ENCODE measurements at places on chromosomes 6 and 20. TPM values are rescaled to one million over a fixed set of nuclear protein-coding genes. Genes with fewer than 3 reads are reported as not detected.

The EDN3 gene
- not detected for total RNA-seq

DNA sequence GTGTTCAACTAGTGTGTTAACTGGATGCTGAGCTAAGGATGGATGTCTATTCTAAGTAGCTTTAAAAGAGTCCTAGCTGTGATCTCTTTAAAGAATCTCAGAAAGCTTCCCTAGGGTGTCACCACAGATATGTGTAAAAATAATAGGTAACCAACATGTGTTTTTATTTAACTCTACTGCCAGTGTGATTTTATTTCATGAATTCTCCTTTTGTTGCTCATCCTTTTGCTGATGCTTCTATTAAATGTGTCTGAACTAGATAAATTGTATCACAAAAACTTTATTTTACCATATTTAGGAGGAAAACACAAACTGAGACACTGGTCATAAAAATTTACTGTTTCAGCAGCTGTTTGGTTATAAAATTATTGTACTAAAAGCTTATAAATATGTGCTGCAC lies 809.4 kb upstream of the CITED2 start:
- DNase-seq, result no peak

GRCh38 chr6:157665180-157665579 lies 157.9 kb upstream of the SNX9 start:
- DNase-seq, result no peak

The CSNK2A1 gene
- total RNA-seq, result 183 TPM

- DNase-seq, result no peak
Measured at GRCh38 chr20:56423886-56424285, 11.8 kb downstream of the CASS4 start.

DNA sequence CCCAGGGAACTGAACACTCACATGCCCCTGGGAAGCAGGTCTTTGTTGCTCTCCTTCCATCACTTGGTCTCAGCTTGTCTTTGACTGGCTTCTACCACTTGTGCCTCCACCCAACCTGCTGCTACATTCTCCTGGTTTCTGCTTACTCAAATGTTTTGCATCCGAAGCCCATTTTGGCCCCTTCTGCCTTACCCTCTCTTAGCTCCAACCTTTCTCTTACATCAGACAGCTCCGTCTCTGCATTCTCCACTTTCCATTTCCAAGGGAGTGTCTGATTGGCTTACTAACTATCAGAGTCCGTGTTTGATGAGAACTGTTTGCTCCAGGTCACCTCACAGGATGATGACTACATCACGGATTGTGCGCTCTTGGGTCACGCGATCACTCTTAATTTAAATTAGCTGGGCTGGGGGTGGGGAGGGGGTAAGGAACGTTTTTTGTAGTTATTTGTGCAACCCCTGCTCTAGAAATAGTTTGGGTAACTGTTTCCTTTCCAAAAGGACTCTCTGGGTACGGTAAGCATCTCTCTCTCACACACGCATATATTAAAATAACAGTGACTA lies 844 bp upstream of the ABRACL start:
- DNase-seq, result peak; percentile 56

DNA sequence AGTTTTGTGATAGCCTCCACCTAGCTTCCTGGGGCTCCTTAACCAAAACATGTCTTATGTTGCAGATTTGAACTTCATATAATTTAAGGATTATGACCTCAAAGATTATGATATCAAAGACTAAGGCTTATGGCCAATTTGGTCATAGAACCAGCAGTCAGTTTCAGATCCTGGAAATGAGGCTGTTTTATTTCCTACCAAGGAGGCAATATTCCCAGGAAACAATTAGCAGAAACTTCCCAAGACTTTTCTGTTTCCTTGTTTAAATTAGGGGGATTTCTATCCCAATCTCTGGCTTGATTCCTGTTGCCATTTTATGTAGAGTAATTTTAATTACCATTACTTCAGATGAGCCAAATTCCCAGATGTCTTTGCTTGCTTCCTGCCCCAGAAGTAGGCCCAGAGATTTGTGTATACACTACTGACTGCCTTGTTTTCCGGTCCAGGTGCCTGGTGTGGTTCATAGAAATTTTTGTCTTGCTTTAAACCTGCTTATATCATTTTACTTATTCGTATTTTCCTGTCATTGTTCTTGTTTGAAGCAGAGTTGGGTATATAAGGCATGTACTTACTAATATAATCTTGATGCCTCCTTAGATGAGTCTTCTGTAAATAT lies 119.2 kb upstream of the TMEM170B start:
- DNase-seq, result no peak

DNA sequence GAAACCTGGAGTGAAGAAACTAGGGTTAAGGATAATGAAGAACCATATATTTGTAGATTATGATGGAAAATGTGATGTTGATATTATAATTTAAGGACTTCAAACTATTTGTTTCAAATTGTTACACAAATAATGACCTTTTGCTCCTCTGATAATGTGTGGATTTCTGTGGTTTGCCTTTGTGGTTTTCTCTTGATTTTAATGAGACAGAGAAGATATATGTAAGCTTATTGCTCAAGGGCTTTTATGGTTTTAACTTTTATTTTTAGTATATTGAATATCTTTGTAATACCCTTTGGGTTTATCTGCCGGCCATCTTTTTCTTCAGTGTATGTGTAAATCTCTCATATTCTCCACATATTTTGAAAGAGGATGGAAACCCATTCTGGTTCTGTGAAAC lies 362.3 kb downstream of the RIMS1 start:
- DNase-seq, result no peak

DNA sequence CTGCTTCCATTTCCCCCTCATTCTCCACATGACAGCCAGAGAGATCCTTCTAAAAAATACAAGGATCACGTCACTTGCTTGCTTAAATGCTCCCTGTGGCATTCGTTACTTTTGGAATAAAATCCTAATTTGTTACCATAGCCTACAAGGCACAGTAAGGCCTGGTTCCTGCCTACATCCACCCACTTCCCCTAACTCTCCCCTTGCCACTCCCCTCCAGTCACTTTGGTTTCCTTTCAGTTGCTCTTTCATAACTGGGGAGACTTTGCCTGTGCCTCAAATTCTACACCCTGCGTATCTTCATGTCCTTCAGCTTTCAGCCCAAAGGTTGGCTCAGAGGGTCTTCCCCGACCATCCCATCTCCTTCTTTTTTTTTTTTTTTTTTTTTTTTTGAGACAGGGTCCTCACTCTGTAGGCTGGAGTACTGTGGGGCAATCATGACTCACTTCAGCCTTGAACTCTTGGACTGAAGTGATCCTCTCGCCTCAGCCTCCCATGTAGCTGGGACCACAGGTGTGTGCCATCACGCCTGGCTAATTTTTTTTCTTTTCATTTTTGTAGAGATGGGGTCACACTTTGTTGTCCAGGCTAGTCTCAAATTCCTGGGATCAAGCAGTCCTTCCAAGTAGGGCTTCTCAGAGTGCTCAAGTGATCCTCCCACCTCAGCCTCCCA lies 12.5 kb downstream of the ID1 start:
- no peak for DNase-seq

The ERVFRD-1 gene
- total RNA-seq, result not detected

The CRIP3 gene
- total RNA-seq, result not detected

The TAF4 gene
- 3.7 TPM for total RNA-seq

GRCh38 chr6:160101277-160102205 lies 20.1 kb upstream of the SLC22A1 start:
- no peak for DNase-seq

- no peak for DNase-seq
Measured at GRCh38 chr6:140816681-140817080, 1316.0 kb upstream of the GJE1 start.

DNA sequence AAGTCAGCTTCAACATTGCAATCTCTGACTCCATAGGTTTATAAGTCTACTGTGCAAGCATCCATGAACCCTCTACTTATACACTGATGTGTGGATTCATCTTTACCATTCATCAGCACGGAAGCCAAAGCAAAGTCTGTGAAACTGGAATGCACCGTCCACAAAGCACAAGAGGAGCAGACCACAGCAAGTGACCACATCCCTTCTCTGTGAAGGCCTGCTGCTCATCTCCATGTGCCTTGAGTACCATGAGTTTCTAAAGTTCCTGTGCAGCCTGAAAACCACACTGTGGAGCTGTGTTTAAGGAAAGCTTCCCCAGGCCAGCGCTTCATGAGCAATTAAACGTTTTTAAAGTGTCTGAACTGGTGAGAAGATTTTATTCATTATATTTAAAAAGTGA lies 20.0 kb downstream of the GABRR1 start:
- DNase-seq, result no peak

DNA sequence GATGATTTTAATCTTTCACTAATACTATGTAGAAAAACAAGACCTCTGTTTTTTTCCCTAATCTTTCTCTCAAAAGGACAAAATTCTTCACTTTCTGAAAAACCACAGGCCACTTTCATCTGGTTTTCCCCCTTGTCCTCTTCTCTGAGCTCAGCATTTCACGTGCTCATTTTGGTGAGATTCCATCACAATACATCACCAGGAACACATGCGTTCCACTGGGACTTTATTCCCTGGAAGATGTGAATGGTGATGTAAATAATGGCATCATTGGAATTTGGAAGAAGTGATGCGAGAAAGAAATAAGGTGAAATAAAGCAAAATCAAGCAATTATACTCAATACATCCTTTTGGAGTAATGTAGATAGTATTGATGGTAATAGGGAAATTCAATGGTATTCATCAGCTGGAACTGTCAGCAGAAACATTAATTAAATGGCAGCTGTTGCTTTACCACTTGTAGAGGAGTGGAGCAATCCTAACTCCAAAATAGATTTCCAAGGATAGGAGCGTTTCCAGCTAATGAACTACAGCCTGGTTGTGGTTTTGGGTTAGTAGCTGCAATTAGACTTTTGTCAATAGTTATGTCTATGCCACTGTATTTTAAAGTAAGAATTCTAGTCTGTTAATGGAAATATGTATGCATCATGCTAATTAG lies 11.5 kb downstream of the FILIP1 start:
- DNase-seq, result no peak

The CPXM1 gene
- total RNA-seq, result not detected

The ACSS1 gene
- 17.6 TPM for total RNA-seq

- DNase-seq, result no peak
Measured at GRCh38 chr6:168838037-168838399, 397.0 kb downstream of the SMOC2 start.

DNA sequence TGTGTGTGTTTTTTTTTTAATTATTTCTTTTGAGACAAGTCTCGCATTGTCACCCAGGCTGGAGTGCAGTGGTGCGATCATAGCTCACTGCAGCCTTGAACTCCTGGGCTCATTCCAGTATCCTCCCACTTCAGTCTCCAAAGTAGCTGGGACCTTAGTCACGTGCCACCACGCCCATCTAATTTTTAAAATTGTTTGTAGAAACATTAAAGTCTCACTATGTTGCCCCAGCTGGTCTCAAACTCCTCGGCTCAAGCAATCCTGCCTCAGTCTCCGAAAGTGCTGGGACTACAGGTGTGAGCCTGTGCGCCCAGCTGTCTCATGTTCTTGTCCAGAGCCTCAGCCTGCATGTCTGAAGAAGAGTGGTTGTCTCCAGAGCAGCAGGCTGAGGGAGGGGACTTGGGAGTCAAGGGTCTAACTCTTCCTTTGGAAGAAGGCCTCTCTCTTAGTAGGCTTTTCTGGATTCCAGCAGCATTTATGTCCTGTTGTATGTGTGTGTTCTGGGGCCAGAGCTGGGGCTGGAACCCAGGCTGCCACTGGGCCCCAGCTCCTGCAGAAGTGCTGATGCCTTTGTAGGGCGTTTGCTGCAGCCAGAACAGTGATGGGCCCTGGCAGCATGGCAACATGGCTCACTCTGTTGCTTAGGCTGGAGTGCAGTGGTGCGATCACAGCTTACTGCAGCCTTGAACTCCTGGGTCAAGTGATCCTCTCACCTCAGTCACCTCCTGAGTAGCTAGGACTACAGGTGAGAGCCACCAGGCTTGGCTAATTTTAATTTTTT lies 5.4 kb downstream of the DNMT3B start:
- DNase-seq, result peak; percentile 62

- DNase-seq, result no peak
Measured at GRCh38 chr6:12594530-12594893, 122.1 kb upstream of the PHACTR1 start.

GRCh38 chr6:7042056-7042653 lies 65.6 kb upstream of the RREB1 start:
- DNase-seq, result no peak

DNA sequence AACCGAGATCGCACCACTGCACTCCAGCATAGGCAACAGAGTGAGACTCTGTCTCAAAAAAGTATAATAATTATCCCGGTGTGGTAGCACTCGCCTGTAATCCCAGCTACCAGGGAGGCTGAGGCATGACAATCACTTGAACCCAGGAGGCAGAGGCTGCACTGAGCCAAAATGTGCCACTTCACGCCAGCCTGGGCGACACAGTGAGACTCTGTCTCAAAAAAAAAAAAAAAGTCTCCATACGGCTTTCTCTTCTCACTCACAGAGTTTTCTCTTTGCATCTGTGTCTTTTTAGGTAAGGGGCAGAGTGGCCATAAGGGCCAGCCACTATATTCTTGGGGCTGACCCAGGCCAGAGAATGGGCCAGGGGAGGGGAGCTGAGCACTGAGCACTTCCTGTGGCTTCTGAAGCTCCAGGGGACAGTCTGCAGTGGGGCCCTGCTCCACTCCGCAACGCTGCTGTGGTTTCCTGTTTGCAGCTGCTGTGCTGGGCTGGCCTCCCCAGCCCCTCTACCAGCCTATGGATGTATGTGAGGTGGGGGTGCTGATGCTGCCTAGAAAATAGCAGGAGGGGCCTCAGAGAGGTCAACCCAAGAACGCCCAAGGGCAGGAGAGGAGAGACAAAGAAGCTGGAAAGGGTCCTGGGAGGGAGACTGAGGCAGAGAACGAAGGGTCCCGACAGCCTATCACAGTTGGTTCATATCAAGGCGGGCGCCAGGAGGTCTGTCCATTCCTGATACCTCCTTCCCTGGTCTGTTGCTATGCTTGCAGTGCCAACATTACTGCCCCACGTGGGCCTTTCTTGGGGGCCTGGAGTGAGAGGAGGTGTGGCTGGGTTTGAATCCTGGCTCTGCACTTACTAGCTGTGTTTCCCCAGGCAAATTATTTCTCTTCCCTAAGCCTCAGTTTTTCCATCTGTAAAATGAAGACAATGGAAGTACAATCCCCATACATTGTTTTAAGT lies 16.0 kb downstream of the SLA2 start:
- DNase-seq, result no peak

- DNase-seq, result no peak
Measured at GRCh38 chr20:58855506-58856389, 3.2 kb downstream of the GNAS start.

The TREML2 gene
- total RNA-seq, result not detected

GRCh38 chr6:166988674-166989201 lies 10.5 kb upstream of the CEP43 start:
- DNase-seq, result no peak

The EGFL8 gene
- 1.5 TPM for total RNA-seq
